NCI-H1092 (cell line): ENCODE measurements at places on chromosomes 2 and 18.

DNA sequence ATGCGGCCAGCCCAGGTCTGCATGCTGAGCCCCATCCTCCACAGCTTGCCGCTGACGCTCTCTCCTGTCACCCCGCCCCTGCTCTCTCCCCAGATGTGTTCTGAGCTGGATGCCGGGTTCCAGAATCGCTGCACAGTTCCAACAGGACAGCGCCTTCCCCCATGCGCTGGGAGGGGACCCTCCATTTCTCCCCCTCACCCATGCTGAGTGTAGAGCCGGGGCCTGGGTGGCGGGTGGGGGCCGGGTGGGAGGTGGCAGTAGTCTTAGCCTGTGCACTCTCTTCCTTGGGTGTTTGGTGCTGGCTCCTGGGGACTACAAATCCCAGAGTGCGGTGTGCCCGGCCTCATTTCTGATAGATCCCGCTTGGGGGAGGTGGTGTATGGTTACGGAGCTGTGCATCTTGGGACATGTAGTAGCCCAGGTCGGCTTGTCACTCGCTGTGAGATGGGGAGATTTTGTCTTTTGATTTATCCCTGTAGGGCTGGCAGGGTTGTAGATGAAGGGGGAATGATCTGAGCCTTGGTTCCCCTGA lies 6.8 kb downstream of the DNAJB2 start:
- DNase-seq = no peak

DNA sequence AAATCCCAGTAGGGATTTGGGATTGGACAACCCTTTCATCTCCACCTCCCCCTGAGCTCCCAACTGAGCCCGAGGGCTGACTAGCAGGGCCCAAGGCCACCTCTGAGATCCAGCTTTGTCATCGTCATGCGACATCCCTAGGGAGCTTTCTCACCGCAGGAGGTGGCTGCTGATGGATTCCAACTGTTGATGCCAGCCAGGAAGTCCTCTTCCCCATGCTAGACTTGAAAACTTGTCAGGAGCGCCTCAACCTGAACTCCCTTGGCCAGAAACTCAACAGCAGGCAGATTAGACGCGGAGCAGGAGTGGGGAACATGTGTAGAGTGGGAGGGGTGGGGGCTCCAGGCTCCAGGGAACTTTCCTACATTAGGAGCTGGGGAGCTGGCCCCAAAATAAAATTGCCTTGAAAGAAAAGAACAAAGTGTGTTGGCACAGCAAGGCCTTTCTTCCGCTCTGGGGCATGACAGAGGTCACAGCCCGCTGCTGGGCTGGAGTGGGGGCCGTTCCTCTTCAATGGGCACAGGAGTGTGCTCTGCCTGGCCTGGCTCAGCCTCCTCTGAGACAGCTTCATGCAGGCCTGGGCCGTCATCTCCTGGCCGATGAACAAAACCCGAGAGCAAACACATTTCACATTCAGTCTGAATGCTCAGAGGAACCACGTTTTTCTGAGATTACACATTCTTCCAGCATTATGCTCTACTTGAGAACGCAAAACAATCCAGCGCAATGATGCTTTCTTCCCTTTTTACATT lies 34.5 kb downstream of the EMILIN2 start:
- no peak for DNase-seq

DNA sequence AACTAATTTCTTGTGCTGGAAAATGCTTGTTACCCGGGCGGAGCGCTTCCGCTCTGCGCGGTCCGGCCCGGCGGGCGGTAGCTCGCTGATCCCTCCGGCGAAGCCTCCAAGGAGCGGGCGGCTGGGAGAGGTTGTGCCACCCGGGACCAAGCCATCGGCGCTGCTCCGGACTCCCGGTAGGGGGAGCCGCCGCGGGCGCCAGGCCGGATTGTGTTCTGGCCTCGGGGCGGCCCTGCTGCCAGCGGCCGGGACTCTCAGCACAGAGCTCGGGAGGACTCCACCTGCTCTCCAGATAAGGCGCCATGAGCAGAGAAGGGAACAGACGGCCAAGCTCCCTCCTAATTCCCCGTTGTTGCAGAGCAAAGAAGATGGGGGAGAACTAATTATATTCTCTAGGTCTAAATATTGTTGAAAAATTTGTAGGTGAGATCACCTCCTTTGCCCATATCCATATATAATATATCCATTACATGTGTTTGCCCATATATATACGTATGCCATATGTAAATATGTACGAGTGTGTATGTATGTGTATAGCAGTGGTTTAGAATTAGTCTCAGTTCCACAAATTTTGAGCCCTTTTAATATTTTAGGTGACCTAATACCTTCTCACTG lies 13.8 kb upstream of the SATB2 start:
- DNase-seq = peak; percentile 51

GRCh38 chr18:9346775-9347174 lies 12.2 kb downstream of the TWSG1 start:
- DNase-seq = no peak

GRCh38 chr2:136131961-136132824 lies 14.2 kb upstream of the CXCR4 start:
- no peak for DNase-seq

DNA sequence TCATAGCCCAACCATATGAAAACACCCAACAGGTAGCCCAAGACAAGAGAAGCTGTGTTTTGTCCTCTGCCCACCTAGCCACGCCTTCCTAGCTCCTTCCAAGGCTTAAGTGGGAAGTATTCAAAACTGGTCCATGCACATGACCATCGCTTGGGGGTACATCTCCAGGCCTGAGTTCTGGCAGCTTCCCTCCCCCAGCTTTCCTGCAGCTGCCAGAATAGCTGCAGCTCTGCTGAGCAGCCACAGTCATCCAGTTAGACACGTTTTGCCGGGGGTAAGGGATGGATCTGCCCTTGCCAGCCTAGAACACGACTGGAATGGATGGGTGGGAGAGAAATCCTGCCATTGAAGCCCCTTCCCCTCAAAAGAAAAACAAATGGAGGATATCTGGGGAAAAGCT lies 166.8 kb downstream of the NRP2 start:
- DNase-seq = no peak

GRCh38 chr2:104040771-104041170 lies 813.1 kb upstream of the POU3F3 start:
- no peak for DNase-seq

DNA sequence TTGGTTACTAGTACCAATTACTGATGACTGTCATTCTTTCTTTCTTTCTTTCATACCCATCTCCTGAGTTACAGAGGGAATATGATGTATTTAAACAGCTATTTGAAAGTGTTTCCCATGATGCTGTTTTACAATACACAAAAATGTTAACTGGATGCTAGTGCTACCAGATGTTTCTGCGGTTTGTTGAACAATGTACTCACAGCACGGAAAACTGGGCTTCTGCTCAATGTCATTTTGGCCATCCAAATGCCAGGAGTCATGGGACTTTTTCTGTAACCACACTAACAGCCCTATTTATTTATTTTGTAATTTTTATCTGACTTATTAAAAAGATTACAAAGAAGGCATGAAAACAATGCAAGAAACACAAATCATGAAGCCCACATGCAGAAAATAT lies 313.8 kb downstream of the RIT2 start:
- no peak for DNase-seq

DNA sequence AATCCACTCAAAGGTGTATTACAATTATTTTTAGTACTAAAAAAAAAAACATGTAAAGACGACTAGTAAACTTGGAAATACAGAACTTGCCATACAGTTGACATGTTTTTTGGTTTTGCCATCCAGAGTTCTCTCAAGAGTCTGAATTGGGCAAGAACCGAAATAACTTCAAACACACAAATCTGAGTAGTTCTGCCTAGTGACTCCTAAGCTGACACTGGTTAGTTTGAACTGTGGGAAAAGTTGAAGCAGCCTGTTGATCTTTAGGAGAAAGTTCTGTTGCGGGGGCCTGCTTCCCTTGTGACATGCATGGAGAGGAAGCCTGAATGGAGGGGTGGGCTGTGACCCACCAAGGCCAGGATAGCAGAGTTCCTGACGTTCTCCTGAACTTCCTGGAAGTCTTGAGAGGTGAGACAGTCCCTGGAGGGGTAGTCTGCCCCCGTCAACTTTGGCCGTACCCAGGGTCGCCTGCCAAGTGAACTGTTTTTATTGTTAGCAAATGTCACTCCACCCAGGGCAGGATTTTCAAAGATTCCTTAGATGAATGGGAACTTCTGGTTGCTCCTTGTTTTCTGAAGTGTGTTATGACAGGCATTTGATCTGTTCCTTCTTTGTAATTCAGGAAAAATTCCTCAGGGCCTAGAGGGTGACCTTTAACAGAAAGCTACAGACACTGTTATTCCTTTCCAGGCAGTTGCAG lies 85.6 kb upstream of the SPTBN1 start:
- DNase-seq = no peak

GRCh38 chr2:47076586-47077441 lies 78.3 kb downstream of the STPG4 start:
- no peak for DNase-seq

DNA sequence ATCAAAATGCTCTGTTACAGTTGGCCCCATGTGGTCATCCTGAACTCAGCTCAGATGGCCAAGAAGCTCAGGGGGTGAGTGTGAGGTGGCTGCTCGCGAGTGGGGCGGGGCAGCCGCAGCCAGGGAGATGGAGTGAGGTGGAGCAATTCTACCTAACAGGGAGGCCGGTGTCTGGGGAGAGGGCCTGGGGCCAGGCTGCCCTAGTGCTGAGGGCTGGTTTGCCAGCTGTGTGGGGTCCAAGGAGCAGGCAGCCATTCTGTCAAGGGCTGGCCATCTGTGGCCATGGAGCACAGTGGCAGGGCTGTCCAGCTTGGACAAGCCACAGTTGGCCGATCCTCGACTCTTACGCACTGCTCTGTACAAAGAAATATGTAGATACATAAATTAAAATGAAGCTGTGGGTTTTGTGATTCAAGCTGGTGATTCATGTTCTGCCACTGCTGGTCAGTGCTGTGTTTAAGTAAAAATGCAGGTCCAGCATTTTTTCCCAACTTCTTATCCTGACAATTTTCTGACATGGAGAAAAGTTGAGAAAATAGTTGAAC lies 82.1 kb downstream of the HS6ST1 start:
- no peak for DNase-seq

DNA sequence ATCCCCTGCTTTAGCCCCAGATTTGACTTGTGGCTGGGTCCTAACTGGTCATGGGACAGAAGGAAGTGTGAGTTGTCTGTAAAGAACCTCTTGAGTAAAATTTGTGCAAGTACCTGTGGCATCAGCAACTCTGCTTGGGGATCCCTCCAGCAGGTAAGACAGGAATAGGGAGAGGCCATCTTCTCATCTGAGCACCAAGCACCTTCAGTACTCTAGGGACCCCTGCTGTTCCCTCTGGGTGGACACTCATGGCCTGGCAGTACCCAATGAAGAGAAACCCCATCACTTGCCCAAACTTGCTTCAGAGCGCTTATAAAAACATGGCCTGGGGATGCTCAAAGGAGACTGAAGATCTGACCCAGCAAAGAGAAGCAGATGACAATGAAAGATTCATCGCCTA lies 297.8 kb downstream of the SP3 start:
- DNase-seq = peak; percentile 8

DNA sequence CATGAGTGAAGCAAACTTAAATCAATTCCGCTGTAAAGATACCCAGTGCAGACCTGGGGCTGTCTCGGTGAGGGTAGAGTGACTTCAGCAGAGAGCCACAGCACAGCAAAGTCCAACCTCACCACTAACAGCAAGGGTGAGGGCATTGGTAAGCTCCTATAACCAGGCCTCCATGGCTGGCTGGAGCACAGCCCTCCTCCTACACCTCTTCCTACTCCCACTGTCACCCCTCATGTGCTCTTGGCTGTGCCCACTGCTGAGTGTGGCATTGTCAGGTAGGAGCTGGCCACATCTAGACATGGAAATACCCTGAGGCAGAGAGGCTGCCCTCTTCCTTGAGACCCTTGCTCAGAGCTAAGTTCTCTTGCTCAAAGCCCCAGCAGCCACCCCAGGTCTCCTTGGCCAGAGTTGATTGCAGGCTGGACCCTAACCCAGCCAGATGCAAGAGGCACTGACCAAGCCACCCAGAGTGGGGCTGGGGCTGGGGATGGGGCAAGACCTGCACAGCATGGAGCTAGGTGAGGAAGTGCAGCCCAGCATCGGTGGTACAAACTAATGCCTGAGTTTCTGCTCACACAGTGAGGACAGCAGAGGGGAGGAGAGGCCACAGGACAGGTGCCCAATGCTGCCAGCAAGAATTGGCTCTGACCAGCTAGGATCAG lies 77.6 kb upstream of the RAB6C start:
- no peak for DNase-seq

GRCh38 chr2:120524174-120524573 lies 178.2 kb downstream of the INHBB start:
- DNase-seq = no peak

GRCh38 chr18:12904012-12904516 lies 20.0 kb upstream of the PTPN2 start:
- DNase-seq = no peak

DNA sequence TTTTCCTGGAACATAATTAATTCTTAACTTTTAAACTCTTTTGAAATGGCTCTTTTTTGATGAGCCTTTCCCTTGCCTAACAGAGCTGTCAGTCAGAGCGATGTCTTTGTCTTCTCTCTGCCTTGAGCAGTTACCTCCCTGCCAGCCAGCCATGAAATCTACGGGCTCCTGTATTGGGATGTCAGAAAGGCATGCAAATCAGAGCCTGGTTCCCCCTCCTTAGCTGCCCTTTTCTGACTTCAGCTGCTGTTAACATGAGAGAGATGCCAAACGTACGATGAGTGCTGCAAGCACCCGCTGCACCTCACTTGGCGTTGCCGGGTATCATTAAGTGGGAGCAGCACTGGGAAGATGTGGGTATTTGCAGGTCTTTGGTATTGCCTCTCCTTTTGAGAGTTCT lies 131.4 kb upstream of the BOD1L2 start:
- DNase-seq = no peak

DNA sequence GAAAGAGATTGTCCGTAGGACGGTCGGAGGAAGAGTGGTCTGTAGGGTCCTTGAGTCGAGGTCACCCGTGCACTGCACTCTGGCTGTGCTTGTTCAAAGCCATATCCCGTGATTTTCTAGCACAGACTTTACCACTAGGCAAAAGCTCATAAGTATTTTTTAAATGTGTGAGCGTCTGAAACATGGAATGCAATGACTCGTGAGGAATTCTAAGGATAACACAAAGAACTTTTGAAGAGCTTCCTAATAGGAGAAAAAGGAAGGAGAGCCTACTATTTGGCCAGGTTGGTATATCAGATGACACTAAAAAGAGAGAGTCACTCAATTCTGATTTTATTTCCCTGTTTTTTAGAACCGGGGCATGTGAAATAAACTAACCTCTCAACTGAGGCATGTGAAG lies 68.3 kb downstream of the CD28 start:
- DNase-seq = no peak

- no peak for DNase-seq
These were observed 4.5 kb downstream of the TWIST2 start for GRCh38 chr2:238852206-238852869.
